ENCODE measurements at places on chromosomes 11 and 22.

DNA sequence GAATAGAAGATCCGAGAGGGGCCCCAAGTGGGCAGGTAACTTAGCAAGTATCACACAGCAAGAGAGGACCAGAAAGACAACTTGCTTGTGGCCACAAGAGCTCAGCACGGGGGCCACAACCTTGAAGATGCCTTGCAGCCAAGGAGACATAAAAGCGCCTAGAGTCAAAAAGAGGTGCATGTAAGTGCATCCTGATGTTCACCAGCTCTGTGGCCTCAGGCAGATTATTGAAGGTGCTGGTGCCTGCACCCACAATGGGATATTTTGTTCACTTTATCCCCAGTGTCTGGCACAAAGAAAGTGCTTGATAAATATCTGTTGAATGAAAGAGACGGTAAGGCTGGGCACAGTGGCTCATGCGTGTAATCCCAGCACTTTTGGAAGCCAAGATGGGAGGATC lies 106.0 kb upstream of the ASPHD2 start:
- no peak for DNase-seq

DNA sequence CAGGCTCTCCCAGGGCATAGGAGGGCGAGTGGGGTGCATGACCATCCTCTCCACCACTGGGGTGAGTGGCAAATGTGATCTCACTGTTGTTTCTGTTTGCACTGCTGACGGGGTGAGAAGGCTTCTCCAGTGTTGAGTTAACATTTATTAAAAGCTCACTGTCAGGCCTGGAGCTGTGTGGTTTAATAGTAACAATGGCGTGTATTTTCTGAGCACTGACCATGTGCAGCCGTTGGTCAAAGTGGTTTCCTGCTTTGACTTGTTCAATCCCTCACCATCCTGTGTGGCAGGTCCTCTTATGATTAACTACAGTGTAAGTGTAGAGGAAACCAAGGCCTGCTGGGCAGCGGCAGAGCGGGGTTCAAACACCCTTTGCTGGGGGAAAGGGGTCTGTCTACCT lies 4.4 kb downstream of the A4GALT start:
- no peak for DNase-seq

DNA sequence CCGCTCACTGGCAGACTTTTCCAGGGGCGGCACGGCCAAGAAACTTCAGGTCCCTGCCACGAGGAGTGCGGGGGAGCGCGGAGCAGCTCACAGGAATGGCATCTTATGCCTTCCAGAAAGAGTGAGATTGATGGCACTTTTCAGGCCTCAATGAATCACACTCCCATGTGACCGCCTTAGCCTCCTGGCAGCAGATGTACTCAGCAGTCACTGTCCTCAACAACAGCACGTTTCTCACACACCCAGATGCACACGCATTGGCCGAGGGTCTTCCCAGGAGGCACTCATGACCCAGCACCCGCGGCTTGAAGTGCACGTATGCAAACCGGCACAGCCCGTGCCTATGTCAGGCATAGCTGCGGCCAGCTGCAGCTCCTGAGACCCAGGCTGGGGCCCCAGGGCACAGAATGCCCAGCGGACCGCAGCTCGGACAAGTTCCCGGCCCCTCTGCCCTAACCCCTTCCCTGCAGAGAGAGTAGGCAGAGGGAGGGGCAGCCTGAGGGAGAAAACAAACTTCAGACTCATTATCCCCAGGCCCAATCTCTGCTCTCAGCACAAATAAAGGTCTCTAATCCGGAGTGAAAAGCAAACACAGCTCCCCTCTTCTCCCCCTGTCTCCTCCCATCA lies 48.3 kb downstream of the RPUSD4 start:
- DNase-seq: peak; percentile 34

DNA sequence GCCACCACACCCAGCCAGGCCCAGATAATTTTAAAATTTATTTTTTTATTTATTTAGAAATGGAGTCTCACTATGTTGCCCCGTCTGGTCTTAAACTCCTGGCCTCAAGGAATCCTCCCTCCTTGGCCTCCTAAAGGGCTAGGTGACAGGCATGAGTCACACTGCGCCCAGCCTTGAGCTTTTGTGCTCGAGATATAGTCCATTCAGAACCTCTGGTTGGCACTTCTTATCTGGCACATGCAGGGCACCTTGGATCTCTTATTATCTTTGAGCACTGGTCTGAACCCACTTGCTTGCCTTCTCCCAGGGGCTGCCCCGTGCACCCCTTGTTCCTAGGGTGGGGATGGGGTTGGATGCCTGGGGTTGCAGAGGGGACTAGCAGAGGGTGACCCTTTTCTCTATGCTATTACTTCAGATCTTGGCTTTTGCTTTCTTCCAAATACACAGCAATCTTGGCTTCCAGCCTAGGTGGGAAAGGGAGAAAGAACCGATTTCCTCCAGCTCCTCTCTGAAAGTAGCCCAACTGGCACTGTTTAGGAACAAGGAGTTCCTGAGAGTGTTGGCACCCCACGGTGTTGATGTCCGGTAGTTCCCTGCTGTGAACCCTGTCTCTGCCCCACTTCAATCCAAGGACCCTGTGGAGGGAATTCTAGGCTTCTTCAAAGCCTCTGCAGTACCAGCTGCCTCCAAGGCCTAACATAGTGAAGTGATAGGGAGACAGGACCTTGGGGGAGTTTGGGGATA lies 1.3 kb upstream of the SLC3A2 start:
- no peak for DNase-seq

- no peak for DNase-seq
Measured at GRCh38 chr11:60974726-60975125, 3.2 kb downstream of the CD6 start.

DNA sequence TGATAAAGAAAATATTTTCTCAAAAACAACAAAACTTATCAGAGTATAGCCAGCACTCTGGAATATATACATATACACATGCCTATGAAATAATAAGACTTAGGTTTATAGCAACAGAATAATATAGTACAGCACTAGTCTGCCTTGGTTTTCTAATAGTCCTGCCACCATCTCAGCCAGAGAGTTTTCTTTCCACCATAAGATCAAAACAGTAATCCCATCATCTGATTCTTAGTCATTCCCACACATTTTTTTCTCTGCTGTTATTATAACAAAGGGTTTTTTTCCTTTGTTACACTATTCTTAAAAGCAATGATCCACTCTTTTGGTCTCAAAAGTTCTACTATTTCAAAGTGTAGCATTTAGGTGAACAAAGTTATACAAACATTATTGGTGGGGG lies 15.1 kb downstream of the MTMR2 start:
- no peak for DNase-seq

GRCh38 chr11:19374151-19374569 lies 133.4 kb upstream of the E2F8 start:
- no peak for DNase-seq

GRCh38 chr11:126512251-126512650 lies 156.8 kb downstream of the ST3GAL4 start:
- no peak for DNase-seq

Data from NCI-H526 treated with DMSO at 0.1 percent for 48 hours (cell line).